Foreskin keratinocyte (primary cell): ENCODE measurements at places on chromosomes 1 and 21. TPM values are rescaled to one million over a fixed set of nuclear protein-coding genes. Genes with fewer than 3 reads are reported as not detected.

Gene SLC35F3
- 6.0 and 6.4 TPM in 2 replicates for polyA plus RNA-seq

DNA sequence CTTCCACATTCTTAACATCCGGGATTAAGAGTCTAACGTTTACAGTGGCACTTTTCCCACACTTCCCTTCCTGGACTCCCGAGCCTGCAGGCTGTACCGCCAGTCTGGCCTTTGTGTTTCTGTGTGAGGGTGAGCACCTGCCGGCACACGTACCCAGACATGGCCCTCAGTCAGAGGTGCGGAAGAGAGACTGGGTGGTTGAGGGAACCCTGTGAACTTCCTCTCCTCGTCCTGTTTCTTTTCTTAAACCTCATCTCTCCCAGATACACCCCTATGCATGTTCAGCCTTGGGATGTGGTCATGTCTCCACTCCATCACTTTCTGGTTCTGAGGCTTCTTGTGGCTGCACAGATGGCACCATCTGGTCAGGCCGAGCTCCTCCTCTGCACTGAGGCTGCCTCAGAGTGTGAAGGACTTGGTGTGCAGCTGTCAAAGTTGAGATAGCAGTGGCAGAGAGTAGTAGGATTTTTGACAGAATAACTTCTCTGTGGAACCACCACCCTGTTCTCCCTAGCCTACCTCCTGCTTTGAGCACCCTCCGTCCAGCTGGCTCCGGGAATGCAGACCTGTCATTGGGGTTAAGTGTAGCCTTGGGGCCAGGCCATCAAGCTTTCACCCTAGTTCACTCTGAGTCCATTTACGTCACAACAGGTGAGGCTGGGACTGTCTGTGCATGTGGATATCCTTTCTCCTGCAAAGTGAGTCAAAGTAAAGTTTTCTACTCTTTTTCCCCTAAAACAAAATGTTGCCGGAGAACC is 31.4 kb downstream of the VASH2 start:
- no peak for DNase-seq

DNA sequence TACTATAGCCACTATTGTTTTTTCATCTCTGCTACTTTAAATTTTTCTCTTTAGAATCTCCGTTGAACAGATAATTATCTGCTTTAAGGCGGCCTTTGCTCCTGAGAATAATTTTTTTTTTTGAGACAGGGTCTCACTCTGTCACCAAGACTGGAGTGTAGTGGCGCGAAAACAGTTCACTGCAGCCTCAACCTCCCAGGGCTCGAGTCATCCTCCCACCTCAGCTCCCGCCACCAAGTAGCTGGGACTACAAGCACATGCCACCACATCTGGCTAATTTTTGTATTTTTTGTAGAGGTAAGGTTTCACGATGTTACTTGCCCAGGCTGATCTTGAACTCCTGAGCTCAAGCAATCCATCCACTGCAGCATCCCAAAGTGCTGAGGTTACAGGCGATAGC is 28.6 kb downstream of the TRIT1 start:
- DNase-seq = no peak

- DNase-seq = no peak
These were observed 24.1 kb downstream of the ERI3 start for GRCh38 chr1:44330935-44331334.

- no peak for DNase-seq
These were observed 318.5 kb downstream of the BRINP3 start for GRCh38 chr1:190159146-190159545.

DNA sequence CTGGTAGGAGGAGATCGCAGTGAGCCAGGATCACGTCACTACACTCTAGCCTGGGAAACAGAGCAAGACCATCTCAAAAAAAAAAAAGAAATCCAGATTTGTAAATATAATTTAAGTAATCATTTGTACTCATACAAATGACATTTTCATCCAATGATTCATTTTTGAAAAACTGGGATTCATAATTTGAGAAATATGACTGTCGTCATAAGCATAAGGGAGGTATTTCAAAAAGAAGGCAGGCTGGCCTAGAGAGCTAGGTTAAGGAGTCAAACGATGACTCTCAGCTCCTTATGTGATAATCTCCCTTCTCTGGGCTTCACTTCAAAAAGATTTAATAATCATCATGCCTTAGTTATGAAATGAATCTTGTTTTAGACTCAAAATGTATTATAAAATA is 2.3 kb downstream of the GART start:
- no peak for DNase-seq

DNA sequence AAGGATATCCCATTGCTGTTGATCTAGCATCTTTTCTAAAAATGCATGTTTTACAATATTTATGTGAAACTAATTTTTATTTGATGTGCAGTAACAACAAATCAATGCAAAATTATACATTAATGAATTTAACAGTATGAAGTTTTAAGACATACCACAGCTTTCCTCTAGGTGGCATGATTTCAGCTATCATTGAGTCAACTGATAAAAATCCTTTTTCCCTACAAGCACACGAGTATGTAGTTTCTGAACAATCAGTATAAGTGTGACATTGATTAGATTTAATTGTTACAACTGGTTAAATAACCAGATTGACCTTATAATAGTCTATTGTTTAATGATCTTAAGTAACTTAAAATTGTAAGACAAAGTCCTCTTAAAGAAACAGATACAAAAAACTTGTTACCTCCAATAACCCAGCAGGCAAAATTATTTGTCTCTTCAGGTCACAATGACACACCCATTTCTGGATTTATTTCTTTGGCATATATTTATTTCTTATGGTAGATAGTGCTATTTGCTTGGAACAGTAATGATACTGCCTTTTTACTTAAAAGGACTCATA is 5.8 kb upstream of the TGFB2 start:
- no peak for DNase-seq

- DNase-seq = no peak
These were observed 699 bp upstream of the NES start for GRCh38 chr1:156677616-156678596.

GRCh38 chr1:167746988-167747655 is 25.3 kb downstream of the MPZL1 start:
- no peak for DNase-seq

Gene FABP3
- polyA plus RNA-seq = 5.7 and 5.9 TPM in 2 replicates

- no peak for DNase-seq
These were observed 164.4 kb downstream of the NTPCR start for GRCh38 chr1:233114860-233115259.

- no peak for DNase-seq
These were observed 13.2 kb upstream of the EPS8L3 start for GRCh38 chr1:109776911-109777310.

Gene LCE6A
- 0.23 and 0.39 TPM in 2 replicates for polyA plus RNA-seq

DNA sequence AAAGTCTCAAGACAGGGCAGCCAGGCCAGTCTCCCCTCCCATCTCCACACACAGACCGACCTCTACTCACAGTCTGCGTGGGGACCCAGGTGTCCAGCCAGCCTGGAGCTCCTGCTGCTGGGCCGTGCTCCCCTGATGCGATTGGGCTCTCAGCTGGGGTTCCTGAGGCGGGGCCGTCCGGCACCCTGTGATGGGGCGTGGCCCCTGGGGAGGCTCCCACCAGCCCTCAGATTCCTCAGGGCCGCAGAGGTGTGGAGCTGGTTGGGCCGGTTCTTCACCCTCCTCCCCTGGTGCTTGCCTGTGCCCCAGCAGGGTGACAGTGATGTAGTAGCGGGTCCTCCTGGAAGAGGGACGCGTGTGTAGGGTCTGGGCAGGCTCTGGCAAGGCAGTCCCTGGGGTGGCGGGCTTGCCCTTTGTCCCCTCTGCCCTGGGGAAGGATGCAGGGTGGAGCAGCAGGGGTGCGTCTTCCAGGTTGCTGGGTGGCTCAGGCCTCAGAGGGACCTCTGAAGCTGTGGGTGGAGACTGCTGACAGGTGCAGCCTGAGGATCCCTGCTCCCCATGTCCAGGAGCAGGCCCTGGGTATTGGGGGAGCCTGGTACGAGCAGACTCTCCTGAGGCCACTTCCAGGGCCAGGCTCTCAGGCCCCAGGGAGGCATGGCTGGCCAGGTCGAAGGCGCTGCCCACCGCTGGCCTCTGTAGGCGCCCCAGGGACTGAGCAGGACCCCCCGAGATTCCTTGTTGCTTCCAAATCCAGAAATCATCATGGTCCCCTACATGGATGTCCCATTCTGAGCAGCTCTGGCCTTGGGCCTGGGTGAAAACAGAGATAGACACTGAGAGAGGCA is at the start of gene CRYBG2:
Gene CRYBG2, minus strand, starts transcription at position 155 of the 845 bp plus-strand sequence. CDS start 7,473 bp downstream, outside the sequence.
- peak; percentile 42 for DNase-seq

GRCh38 chr1:24914226-24915069 is 15.6 kb downstream of the RUNX3 start:
- no peak for DNase-seq

DNA sequence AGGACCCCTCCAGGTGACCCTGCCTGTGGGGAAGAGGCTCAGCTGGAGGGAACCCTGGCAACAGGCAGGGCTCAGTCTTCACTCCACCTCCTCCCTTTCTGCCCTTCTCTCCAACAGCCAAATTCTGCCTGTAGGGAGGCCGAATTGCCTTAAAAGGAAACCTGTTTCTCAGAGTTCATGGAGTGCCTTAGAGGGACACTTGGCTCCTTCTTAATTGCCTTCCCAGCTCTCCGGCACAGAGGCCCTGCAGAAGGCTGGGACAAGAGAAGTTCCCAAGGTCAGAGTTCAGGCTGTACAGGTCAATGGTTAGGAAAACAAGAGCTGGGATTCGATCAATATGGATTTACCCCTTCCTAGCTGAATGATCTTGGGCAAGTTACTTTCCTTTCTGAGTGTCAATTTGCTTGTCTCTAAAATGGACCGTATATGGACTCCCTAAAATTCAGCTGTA is 6.2 kb downstream of the CSRP1 start:
- no peak for DNase-seq

GRCh38 chr1:150778409-150778808 is 12.8 kb upstream of the CTSS start:
- DNase-seq = peak; percentile 82

- DNase-seq = no peak
These were observed 49.7 kb downstream of the LRRC8C start for GRCh38 chr1:89682611-89683010.

DNA sequence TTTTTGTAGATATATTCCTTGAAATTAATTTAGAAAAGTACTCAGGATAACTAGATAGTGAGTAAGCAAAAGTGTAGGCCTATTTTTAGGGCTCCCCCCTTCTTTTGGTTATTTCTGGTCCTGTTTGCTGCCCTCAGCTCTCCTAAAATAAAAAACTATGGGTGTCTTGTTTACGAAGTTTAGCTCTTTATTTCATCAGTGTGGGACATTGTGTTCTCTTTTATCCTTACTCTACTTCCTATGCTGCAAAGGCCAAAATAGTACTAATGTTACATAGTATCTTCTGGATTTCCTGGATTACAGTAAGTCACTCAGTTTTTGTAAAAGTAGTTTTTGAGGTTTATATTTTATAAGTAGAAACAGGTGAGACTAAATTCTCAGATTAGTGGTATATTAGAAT is 15.4 kb downstream of the CEP350 start:
- DNase-seq = no peak

Gene MPZL1
- 71.4 and 86.1 TPM in 2 replicates for polyA plus RNA-seq

DNA sequence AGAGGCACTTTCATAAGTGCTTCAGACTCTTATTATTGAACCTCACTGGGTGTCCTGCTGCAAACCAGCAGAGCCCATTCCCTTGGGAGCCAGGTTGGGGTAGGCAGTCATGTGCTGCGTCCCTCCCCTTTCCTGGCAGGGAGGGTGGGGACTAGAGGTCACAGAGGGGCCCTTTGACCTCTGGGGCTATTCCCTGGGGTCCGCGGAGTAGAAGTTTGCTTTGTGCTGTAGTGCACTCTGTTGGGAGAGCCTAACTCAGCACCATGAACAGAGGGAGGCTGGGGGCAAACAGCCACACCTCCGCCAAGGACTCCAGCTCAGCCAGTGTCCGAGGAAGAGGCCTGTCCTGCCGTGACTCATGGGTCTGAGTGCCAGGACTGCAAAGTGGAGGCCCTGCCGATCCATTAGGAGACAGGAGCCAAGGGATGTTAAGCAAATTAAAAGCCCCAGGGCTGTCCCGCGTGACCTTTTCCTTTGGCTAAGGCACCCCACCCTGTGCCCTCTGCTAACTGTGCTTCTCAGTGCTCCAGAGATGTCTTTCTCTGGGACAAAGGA is 3.0 kb upstream of the IGSF21 start:
- no peak for DNase-seq

GRCh38 chr1:196209983-196210382 is 398.3 kb downstream of the KCNT2 start:
- DNase-seq = no peak

GRCh38 chr1:107541412-107541811 is 400.6 kb downstream of the NTNG1 start:
- DNase-seq = peak; percentile 54

Gene LIX1L
- 11.7 TPM in 2 replicates for polyA plus RNA-seq

- no peak for DNase-seq
These were observed 69.9 kb upstream of the USP25 start for GRCh38 chr21:15659753-15660422.

- no peak for DNase-seq
These were observed 384.1 kb upstream of the PLXNA2 start for GRCh38 chr1:208628022-208628914.

- DNase-seq = no peak
These were observed 62.9 kb upstream of the LMO4 start for GRCh38 chr1:87265786-87266185.
